ENCODE measurements at places on chromosomes 12 and 14. TPM values are rescaled to one million over a fixed set of nuclear protein-coding genes. Genes with fewer than 3 reads are reported as not detected.

Gene ALX1
- total RNA-seq: not detected

- H3K36me3 ChIP-seq: no peaks in the 10 kb centered on the region
- no peak for DNase-seq
- no peak overlapping the region for H3K27ac ChIP-seq
- no peak overlapping the region for H3K4me3 ChIP-seq
- no peaks in the 10 kb centered on the region for H3K27me3 ChIP-seq
These were observed 122.1 kb downstream of the CALM1 start for GRCh38 chr14:90518941-90519256.

Gene RNASE3
- 0.59 TPM for total RNA-seq

GRCh38 chr12:70757830-70758493 lies 120.7 kb upstream of the PTPRB start:
- no peaks in the 10 kb centered on the region for H3K36me3 ChIP-seq
- no peak overlapping the region for H3K27ac ChIP-seq
- H3K27me3 ChIP-seq: no peaks in the 10 kb centered on the region
- no peak overlapping the region for H3K4me3 ChIP-seq
- DNase-seq: no peak
- H3K4me1 ChIP-seq: no peaks in the 10 kb centered on the region

GRCh38 chr12:77082021-77082420 lies 16.7 kb upstream of the E2F7 start:
- no peak overlapping the region for H3K27ac ChIP-seq
- H3K36me3 ChIP-seq: no peaks in the 10 kb centered on the region
- no peaks in the 10 kb centered on the region for H3K4me1 ChIP-seq
- no peak overlapping the region for H3K4me3 ChIP-seq

- H3K4me1 ChIP-seq: no peaks in the 10 kb centered on the region
- no peak overlapping the region for H3K27ac ChIP-seq
- H3K4me3 ChIP-seq: no peak overlapping the region
- H3K36me3 ChIP-seq: no peaks in the 10 kb centered on the region
- DNase-seq: no peak
These were observed 5.5 kb upstream of the ATF7 start for GRCh38 chr12:53631721-53632120.

DNA sequence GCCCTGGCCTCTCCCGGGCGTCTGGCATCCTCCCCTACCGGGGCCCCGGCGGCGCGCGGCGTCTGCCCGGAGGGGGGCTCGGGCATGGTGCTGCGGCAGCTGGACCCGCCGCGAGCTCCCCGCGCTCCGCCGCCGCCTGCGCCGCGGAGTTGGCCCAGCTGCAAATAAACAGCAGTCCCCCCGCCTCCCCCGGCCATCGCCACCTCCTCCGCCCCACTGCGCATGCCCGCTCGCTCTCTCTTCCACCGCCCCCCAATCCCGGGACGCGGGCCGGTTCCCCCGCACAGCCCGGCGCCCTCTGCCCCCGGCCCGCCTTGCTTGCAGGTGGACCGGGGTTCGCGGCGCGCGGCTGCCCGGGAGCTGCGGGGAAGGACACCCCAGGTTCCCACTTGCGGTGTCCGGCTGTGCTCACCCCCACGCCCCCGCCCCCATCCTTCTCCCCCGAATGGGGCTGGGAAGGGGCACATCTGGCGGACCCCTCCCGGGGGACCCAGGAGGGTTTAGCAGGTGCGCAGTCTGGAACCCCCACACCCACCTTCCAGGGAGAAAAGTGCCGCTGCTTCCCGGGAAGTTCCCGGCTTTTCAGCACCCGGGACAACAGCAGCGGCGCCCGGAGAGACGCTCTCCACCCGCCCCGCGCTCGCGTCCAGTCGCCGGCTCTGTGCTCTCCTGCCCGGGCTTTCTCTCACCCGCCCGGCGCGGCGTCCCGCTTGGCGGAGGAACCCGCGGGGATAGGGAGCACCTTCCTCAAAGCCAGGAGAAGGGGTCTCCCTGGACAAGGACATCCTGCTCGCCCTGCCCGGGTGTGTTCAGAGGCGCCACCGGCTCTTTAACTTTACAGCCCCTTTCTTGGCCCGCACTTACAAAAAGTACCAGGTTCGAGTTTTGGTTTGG lies at the start of gene TMTC1:
Gene TMTC1, minus strand, starts transcription at position 170 of the 894 bp plus-strand sequence. CDS start 191 bp downstream, outside the sequence.
- DNase-seq: peak; percentile 70
- H3K4me3 ChIP-seq: peak within 1 kb of the TSS; percentile 64
- no peaks in the 10 kb centered on the region for H3K36me3 ChIP-seq
- H3K27ac ChIP-seq: peak within 1 kb of the TSS; percentile 94
- H3K4me1 ChIP-seq: no peaks in the 10 kb centered on the region
- H3K27me3 ChIP-seq: no peaks in the 10 kb centered on the region

GRCh38 chr14:52834440-52834842 lies 43.0 kb upstream of the GNPNAT1 start:
- H3K27me3 ChIP-seq: no peaks in the 10 kb centered on the region
- no peaks in the 10 kb centered on the region for H3K36me3 ChIP-seq
- H3K27ac ChIP-seq: no peak overlapping the region
- no peaks in the 10 kb centered on the region for H3K4me1 ChIP-seq
- DNase-seq: no peak

- H3K4me1 ChIP-seq: no peaks in the 10 kb centered on the region
- no peak overlapping the region for H3K4me3 ChIP-seq
- no peaks in the 10 kb centered on the region for H3K27me3 ChIP-seq
- DNase-seq: no peak
- no peaks in the 10 kb centered on the region for H3K36me3 ChIP-seq
These were observed 43.5 kb downstream of the SCARB1 start for GRCh38 chr12:124820199-124820598.

Gene SLC7A7
- 28.5 TPM for total RNA-seq

GRCh38 chr12:12622418-12622817 lies 10.7 kb downstream of the CREBL2 start:
- no peak overlapping the region for H3K27ac ChIP-seq
- H3K4me3 ChIP-seq: no peak overlapping the region
- H3K36me3 ChIP-seq: no peaks in the 10 kb centered on the region
- no peaks in the 10 kb centered on the region for H3K27me3 ChIP-seq
- DNase-seq: no peak
- no peaks in the 10 kb centered on the region for H3K4me1 ChIP-seq

GRCh38 chr14:40003773-40004172 lies 571.5 kb upstream of the FBXO33 start:
- no peak for DNase-seq
- H3K36me3 ChIP-seq: no peaks in the 10 kb centered on the region
- no peaks in the 10 kb centered on the region for H3K4me1 ChIP-seq
- H3K27ac ChIP-seq: no peak overlapping the region

DNA sequence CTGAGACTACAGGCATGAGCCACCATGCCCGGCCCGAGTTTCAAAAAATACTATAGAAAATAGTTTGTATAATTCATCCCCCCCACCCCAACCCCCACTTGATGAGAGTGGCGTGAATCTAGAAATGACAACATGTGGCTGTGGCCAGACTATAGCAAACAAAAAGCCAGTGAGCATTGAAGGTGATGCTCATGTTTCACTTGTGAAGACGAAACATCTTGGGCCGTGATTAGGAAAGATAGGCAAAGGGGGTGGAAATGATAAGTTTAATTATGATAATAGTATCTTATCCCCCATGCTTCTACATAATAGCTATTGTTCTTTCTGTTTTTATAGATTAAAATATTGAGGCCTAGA lies 8.5 kb downstream of the BORCS5 start:
- H3K36me3 ChIP-seq: peaks cover 8% of the 10 kb centered on the region
- DNase-seq: no peak
- H3K27ac ChIP-seq: no peak overlapping the region

DNA sequence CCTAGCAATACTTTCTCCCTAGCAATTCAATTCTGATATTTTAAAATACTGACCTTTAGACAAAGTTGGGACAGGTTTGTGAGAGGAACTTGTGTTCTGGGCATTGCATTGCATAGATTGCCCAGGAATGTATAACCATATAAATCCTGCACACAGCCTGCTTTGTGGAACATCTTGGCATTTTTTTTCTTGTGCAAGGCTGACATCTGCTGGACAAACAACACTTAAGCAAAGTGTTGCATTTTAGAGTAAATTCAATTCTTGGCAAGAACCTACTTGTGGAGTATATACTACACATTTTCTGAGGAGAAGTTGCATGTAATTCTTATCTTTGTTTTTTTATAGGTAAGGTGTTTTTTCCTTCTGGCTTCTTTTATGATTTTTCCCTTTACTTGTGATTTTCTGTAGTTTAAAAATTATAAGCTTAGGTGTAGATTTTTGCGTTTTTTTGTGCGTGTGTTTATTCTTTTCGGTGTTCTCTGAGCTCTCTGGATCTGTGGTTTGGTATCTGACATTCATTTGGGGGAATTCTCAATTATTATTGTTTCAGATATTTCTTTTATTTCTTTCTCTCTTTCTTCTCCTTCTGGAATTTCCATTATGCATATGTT lies 26.4 kb downstream of the TESPA1 start:
- H3K27ac ChIP-seq: no peak overlapping the region
- no peaks in the 10 kb centered on the region for H3K36me3 ChIP-seq
- H3K4me1 ChIP-seq: no peaks in the 10 kb centered on the region
- no peaks in the 10 kb centered on the region for H3K27me3 ChIP-seq
- no peak overlapping the region for H3K4me3 ChIP-seq

DNA sequence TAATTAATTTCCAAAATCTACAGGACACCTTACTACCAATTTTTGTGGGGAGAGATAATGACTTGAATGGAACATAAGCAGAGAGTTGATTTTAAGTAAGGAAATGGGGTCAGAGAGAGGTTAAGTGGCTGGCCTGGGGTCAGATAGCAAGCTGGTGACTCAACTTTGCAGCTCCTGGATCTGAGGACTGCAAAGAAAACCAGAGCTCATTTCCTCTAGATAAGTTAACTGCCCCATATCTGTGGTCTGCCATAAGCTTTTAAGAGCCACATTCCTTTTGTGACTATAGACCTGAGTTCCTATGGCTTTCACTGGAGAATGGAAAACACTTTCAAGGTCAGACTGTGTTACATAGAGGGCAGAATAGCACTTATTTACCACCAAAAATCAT lies 201.2 kb upstream of the PRICKLE1 start:
- no peaks in the 10 kb centered on the region for H3K36me3 ChIP-seq
- no peak overlapping the region for H3K4me3 ChIP-seq
- H3K27me3 ChIP-seq: no peaks in the 10 kb centered on the region
- H3K4me1 ChIP-seq: peaks cover 12% of the 10 kb centered on the region

DNA sequence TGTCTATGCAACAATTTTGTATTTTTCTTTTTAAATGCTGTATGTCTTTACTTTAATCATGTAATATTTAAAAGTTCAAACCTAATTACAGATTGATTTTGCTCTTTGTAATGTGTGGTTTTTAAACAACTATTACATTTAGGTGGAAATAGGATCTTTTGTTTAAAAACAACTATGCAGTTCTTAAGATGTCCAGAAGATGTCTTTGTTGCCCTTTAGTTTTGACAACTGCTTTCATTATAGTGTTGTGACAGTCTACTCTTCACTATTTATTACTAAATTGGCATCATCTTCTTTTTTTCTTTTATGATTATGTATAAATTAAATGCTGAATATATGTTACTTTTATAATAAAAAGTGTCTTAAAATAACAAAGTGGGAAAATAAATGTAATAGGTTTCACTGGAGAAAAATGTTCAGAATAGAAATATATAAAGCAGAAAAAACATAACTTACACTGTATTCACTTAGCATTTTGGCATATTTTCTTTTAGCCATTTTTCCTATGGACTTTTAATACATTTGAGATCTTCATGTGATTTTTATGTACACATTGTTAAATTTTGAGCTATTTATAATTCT lies 27.1 kb upstream of the PCNX4 start:
- no peaks in the 10 kb centered on the region for H3K36me3 ChIP-seq
- DNase-seq: no peak
- no peaks in the 10 kb centered on the region for H3K27me3 ChIP-seq
- no peak overlapping the region for H3K27ac ChIP-seq

GRCh38 chr14:80781972-80782367 lies 159.6 kb downstream of the CEP128 start:
- no peaks in the 10 kb centered on the region for H3K27me3 ChIP-seq
- no peak for DNase-seq
- no peaks in the 10 kb centered on the region for H3K36me3 ChIP-seq
- no peaks in the 10 kb centered on the region for H3K4me1 ChIP-seq
- no peak overlapping the region for H3K4me3 ChIP-seq

DNA sequence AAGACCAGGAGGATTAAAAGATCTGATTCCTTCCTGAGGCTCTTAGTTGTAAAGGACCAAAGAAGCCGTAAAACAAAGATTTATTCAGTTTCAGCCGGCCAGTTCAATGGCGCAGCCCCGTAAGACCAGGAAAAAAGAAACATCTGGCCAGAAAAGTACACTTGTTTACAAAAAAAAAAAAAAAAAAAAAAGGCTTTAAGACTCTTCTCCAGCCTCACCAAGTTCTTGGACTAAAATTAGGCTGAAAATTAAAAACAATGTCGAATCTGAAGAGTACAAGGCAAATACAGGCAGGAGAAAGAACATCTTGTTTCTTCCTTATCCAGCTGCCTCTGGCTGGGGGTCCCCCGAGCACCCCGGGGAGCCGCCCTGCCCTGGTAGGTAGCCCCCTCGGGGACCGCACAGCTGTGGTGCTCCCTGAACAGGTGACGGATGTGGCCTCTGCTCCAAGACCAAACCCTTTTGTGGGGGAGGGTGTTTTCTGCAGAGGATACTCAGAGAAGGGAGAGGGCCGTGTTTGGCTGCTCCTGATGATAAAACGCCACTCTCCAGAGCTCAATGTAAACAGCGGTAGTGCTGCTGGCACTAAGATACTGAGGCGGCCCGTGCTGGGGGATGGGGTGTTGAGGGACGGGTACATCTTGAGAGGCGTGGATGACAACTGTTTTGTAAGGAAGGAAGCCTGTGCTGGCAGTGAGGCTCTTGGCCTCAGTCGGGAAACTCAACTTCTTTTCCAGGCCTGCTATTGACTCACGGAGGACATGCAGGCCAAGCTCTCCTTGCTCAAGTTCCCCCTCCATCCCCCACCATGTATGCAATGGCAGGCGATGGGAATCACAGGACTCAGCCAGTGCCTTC lies 201.0 kb upstream of the DIO3 start:
- peaks cover 4% of the 10 kb centered on the region for H3K4me1 ChIP-seq
- H3K27me3 ChIP-seq: no peaks in the 10 kb centered on the region
- H3K36me3 ChIP-seq: no peaks in the 10 kb centered on the region

DNA sequence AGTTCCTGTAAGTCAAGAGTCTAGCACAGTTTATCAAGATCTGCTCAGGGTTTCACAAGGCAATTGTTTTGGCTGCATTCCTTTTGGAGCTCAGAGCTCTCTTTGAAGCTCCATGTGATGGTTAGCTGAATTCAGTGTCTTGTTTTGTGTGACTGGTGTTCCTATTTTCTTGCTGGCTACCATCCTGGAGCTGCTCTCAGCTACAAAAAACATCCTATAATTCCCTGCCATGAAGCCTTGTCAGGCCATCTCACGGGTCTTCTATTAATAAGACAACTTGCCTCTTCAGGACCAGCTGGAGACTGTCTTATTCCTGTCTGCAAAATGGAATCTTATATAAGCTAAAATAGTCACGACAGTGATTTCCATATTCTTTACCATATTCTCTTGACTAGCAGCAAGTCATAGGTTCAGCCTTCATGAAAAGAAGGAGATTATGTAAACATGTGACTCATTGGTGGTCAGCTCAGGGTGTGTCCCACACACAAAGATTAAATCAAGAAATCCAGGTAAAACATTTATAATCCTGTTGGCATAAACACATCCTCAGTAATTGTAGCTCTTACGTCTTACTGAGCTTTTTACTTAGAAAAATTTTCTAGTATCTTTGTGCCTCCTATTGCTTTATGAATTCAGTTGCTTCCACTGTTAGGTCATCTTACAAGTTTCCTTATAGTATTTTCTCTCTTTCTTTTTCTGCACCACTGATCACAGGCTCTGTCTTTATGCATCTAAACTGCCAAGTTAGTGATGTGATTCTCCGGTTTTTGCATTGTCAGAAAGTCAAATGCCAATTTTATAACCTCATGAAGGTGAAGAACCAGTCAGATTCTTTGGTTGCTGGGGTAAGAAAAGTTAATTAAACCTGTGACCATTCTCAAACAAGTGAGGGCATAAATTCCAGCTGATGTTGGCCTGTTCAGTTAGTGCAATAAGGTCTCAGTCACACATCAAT lies 378.5 kb upstream of the MGAT4C start:
- no peak overlapping the region for H3K4me3 ChIP-seq
- no peak overlapping the region for H3K27ac ChIP-seq
- H3K36me3 ChIP-seq: no peaks in the 10 kb centered on the region
- H3K27me3 ChIP-seq: no peaks in the 10 kb centered on the region
- DNase-seq: no peak

Gene CCDC175
- total RNA-seq: not detected
